ENCODE measurements at places on chromosomes 3 and 15. TPM values are rescaled to one million over a fixed set of nuclear protein-coding genes. Genes with fewer than 3 reads are reported as not detected.

The ITIH3 gene
- total RNA-seq, result not detected

The PLA2G4E gene
- not detected for total RNA-seq

The TMOD2 gene
- total RNA-seq, result 20.0 TPM

The FHIT gene
- 58.7 TPM for total RNA-seq
